Prostate gland (tissue), 2 donors: ENCODE measurements at places on chromosomes 4 and X. TPM values are rescaled to one million over a fixed set of nuclear protein-coding genes. Genes with fewer than 3 reads are reported as not detected.
A peak's percentile ranks its signal among the peaks of the same experiment; 100 is the strongest.

- H3K4me3 ChIP-seq, result no peak overlapping the region
- no peaks in the 10 kb centered on the region for H3K27me3 ChIP-seq
- DNase-seq, result no peak
- no peaks in the 10 kb centered on the region for H3K36me3 ChIP-seq
Observed at GRCh38 chrX:70635669-70636068, 191.0 kb downstream of the DLG3 start.

DNA sequence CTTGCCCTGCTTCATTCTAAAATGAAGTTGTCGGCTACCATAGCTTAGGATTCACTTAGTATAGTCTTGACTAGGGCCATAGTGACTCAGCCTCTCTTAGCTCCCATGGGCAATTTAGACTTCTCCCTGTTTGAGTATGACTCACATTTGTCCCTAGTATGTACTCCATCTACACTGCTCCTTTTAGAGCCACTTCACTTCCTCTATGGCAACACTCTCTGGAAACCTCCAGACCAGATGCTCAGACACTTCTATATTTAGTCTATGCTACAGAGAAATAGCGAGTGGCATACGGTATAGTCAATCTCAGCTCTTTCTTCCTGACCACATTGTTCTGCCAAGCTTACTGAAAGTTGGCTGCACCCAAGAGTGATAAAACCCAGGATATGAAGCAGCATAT is 11.2 kb downstream of the MEPE start:
- no peak overlapping the region for H3K4me3 ChIP-seq
- H3K27me3 ChIP-seq, result no peaks in the 10 kb centered on the region
- H3K4me1 ChIP-seq, result no peaks in the 10 kb centered on the region
- H3K36me3 ChIP-seq, result no peaks in the 10 kb centered on the region
- no peak overlapping the region for H3K27ac ChIP-seq
- no peak for DNase-seq

SHROOM4 gene
- 6.1 TPM for total RNA-seq

- no peaks in the 10 kb centered on the region for H3K4me1 ChIP-seq
- DNase-seq, result no peak
- no peak overlapping the region for H3K4me3 ChIP-seq
- no peaks in the 10 kb centered on the region for H3K36me3 ChIP-seq
Observed at GRCh38 chrX:37763400-37763799, 16.5 kb upstream of the CYBB start.

DNA sequence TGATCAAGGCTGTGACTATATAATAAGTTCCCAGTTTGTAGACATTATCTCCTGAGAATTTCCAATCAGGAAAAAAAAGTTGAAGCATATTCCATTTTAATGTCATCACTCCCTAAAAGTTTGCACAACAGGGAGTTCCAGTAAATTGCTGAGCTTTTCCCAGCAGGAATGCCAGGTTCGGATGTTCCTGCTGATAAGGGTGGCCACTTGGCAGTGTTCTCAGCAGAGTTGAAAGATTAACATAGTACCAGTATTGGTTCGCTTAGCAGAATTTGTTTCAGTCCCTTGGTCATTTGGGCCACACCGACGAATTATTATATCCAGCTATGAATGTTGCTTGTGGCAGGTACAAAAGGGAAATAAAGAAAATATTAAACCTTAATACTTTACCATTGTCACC is 5.2 kb upstream of the CXCL2 start:
- no peak for DNase-seq
- H3K4me1 ChIP-seq, result no peaks in the 10 kb centered on the region
- H3K27ac ChIP-seq, result no peak overlapping the region
- no peak overlapping the region for H3K4me3 ChIP-seq
- H3K27me3 ChIP-seq, result no peaks in the 10 kb centered on the region

ADH7 gene
- not detected for total RNA-seq

DNA sequence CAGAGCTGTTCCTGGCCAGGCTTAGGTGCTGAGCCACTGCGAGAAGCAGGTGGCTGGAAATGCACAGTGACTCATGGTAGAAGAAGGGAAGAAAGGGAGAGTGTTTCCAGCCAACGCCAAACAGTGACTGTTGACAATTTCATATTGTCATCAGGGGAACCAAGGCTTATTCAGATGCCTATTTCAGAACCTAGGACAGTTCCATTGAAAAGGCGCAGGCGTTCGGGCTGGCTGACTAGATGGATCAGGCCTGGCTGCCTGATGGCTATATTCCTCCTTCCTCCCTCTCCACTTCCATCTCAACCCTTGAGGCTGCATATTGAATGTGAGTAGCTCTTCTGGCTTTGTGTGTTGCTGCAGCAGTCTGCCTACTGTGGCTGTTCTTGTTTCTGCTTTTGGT is 73.0 kb upstream of the FRMPD4 start:
- H3K36me3 ChIP-seq, result no peaks in the 10 kb centered on the region
- H3K4me1 ChIP-seq, result no peaks in the 10 kb centered on the region
- no peak overlapping the region for H3K27ac ChIP-seq
- DNase-seq, result no peak
- H3K27me3 ChIP-seq, result no peaks in the 10 kb centered on the region

DNA sequence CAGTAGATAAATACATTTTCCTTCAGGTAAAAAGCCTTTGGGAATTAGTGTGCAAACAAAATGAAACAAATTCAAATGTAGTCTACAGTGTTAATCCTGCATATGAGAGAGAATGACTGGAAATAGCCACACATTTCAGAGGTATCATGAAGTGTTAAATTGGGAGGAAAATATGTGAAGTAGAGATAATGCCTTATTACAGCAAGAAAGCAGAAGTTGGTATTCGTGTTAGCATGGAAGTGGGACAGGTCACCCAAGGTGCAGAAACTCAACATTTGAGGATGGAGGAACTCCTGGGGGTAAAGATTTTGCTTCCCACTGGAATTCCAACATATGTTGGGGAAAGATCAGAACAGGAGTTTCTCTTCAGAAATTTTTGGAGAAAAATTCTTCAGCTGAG is 51.3 kb downstream of the EMCN start:
- no peak for DNase-seq
- no peaks in the 10 kb centered on the region for H3K4me1 ChIP-seq
- H3K27me3 ChIP-seq, result no peaks in the 10 kb centered on the region
- no peaks in the 10 kb centered on the region for H3K36me3 ChIP-seq

DNA sequence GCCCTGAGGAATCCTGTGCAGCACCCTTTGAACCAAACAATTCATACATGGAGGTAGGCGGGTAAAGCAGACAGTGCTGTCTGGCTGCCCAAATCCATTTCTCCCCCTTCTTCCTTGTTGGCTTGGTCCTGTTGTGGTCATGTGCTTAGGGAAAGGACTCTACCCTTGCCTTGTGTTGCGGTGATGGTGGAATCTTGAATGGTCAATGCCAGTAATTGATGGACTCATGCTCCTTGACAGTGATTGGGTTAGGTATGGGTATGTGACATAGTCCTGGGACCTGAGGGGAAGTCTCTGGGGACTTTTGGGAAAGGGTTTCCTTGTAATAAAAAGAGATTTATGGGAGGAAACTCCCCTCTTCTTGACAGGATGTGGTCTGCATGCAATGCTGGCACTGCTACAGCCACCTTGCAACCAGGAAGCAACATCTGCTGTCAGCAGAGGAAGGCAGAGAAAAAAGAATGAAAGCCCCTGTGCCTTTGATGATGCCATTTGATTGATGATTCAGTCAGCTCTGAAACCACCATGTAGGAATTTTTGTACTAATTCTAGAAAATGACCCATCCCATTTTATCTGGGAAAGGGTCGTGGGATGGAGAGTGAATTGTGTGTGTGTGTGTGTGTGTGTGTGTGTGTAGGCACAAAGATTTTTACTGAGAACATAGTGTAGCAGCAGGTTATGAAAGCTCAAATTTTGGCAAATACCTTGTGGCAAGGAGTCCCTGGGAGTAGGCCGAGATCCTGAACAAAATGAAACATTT is 30.0 kb upstream of the HUWE1 start:
- no peaks in the 10 kb centered on the region for H3K36me3 ChIP-seq
- H3K4me1 ChIP-seq, result no peaks in the 10 kb centered on the region
- no peak for DNase-seq
- H3K27me3 ChIP-seq, result no peaks in the 10 kb centered on the region
- no peak overlapping the region for H3K4me3 ChIP-seq

CNKSR2 gene
- 10.0 TPM for total RNA-seq

DNA sequence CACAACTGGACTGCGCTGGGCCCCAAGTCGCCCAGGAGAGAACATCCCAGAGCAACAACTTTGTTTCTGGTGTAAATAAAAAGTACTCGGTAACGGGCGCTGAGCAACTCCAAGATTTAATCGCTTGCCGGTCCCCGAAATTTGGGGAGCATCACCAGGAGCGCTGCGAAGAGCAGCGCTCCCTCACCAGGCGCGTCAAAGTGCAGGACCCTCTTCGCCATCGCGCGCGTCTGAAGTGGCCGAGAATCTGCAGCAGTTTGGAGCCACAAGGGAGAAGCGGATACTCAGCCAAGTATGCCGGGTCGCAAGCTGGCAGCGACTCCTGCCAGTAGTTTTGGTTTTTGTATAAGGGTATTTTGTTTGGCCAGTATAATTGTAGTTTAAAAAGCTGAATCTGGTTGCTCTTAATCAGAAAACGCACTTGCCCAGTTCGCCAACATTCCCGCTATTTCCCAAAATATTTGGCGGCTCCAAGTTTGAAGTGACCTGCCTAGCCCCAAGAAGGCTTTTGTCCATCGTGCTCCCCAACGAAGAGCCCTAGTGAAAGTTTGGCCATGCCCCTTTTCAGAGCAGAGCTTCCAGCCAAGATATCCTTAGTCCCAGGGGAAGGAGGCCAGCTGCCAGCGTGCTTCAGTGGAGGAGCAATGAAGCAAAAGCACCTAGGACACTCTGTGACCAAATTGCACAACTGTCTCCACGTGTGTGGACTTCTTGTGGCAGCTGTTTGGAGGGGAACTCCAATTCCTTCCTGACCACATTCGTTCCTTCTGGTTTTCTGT is 557 bp upstream of the KDR start:
- peak overlapping the region; percentile 49 for H3K4me3 ChIP-seq
- DNase-seq, result peak; percentile 17
- no peaks in the 10 kb centered on the region for H3K4me1 ChIP-seq
- no peaks in the 10 kb centered on the region for H3K27me3 ChIP-seq
- no peaks in the 10 kb centered on the region for H3K36me3 ChIP-seq

GRCh38 chr4:153176938-153177337 is 27.3 kb upstream of the TRIM2 start:
- H3K27ac ChIP-seq, result no peak overlapping the region
- DNase-seq, result no peak
- H3K4me3 ChIP-seq, result no peak overlapping the region
- H3K4me1 ChIP-seq, result no peaks in the 10 kb centered on the region

DNA sequence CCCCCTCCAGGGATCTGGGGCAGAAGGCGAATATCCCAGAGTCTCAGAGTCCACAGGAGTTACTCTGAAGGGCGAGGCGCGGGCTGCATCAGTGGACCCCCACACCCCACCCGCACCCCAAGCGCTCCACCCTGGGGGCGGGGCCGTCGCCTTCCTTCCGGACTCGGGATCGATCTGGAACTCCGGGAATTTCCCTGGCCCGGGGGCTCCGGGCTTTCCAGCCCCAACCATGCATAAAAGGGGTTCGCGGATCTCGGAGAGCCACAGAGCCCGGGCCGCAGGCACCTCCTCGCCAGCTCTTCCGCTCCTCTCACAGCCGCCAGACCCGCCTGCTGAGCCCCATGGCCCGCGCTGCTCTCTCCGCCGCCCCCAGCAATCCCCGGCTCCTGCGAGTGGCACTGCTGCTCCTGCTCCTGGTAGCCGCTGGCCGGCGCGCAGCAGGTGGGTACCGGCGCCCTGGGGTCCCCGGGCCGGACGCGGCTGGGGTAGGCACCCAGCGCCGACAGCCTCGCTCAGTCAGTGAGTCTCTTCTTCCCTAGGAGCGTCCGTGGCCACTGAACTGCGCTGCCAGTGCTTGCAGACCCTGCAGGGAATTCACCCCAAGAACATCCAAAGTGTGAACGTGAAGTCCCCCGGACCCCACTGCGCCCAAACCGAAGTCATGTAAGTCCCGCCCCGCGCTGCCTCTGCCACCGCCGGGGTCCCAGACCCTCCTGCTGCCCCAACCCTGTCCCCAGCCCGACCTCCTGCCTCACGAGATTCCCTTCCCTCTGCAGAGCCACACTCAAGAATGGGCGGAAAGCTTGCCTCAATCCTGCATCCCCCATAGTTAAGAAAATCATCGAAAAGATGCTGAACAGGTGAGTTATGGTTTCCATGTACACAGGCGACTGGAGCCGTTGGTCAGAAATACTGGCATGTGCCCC is at the start of gene CXCL1:
CXCL1 (plus strand) TSS at position 264 of the 926 bp plus-strand sequence; CDS start at position 342, 78 bp downstream.
- H3K27ac ChIP-seq, result peak within 1 kb of the TSS; percentile 20
- H3K4me1 ChIP-seq, result no peaks in the 10 kb centered on the region
- H3K4me3 ChIP-seq, result peak within 1 kb of the TSS; percentile 50
- DNase-seq, result peak; percentile 13
- H3K36me3 ChIP-seq, result no peaks in the 10 kb centered on the region
- H3K27me3 ChIP-seq, result no peaks in the 10 kb centered on the region

DMRTC1 gene
- total RNA-seq, result 0.40 TPM

- H3K4me3 ChIP-seq, result no peak overlapping the region
- H3K4me1 ChIP-seq, result no peaks in the 10 kb centered on the region
- H3K27ac ChIP-seq, result no peak overlapping the region
- DNase-seq, result no peak
- no peaks in the 10 kb centered on the region for H3K27me3 ChIP-seq
Observed at GRCh38 chr4:123450393-123450792, 53.8 kb downstream of the SPRY1 start.

ZNF732 gene
- total RNA-seq, result 2.3 TPM

DNA sequence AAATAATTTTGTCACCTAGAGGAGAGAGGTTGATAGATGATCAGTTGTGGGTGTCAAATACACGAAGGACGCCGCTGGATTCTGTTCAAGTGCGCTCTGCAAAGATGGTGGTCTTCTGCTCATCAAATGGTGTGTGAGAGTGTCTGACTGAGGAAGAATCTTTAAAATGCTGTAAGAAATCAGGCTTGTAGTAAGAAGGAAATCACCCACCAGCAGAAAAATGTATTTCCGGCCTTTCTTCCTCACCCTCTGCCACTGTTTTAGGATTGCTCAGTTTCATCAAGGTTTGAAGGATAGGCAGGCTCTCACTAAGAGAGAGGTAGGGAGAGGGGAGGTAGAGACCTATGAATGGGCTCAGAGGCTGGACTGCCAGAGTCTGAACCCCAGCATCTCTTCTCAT is 28.7 kb downstream of the RHOH start:
- DNase-seq, result no peak
- H3K4me3 ChIP-seq, result no peak overlapping the region
- no peaks in the 10 kb centered on the region for H3K36me3 ChIP-seq
- no peaks in the 10 kb centered on the region for H3K4me1 ChIP-seq
- H3K27ac ChIP-seq, result no peak overlapping the region

PAGE4 gene
- 31.5 TPM for total RNA-seq

- no peaks in the 10 kb centered on the region for H3K27me3 ChIP-seq
- H3K27ac ChIP-seq, result peak overlapping the region; percentile 46
- no peak overlapping the region for H3K4me3 ChIP-seq
- peaks cover under 1% of the 10 kb centered on the region for H3K4me1 ChIP-seq
- H3K36me3 ChIP-seq, result no peaks in the 10 kb centered on the region
Observed at GRCh38 chr4:38944440-38944839, 76.8 kb downstream of the FAM114A1 start.

- DNase-seq, result no peak
- H3K4me1 ChIP-seq, result no peaks in the 10 kb centered on the region
- no peak overlapping the region for H3K27ac ChIP-seq
- no peaks in the 10 kb centered on the region for H3K36me3 ChIP-seq
- H3K27me3 ChIP-seq, result no peaks in the 10 kb centered on the region
Observed at GRCh38 chrX:29535212-29536162, 679.9 kb upstream of the MAGEB2 start.

C4orf36 gene
- total RNA-seq, result 3.4 TPM

FREM3 gene
- total RNA-seq, result not detected

- peaks cover 3% of the 10 kb centered on the region for H3K36me3 ChIP-seq
- no peak overlapping the region for H3K27ac ChIP-seq
- DNase-seq, result peak; percentile 51
- no peaks in the 10 kb centered on the region for H3K4me1 ChIP-seq
Observed at GRCh38 chr4:105241451-105241850, 94.8 kb downstream of the TET2 start.

PNMA6A gene
- 0.14 TPM for total RNA-seq
